ENCODE measurements at places on chromosomes 5 and 9.

- no peak for DNase-seq
These were observed 845.2 kb upstream of the CDH18 start for GRCh38 chr5:20833081-20833627.

DNA sequence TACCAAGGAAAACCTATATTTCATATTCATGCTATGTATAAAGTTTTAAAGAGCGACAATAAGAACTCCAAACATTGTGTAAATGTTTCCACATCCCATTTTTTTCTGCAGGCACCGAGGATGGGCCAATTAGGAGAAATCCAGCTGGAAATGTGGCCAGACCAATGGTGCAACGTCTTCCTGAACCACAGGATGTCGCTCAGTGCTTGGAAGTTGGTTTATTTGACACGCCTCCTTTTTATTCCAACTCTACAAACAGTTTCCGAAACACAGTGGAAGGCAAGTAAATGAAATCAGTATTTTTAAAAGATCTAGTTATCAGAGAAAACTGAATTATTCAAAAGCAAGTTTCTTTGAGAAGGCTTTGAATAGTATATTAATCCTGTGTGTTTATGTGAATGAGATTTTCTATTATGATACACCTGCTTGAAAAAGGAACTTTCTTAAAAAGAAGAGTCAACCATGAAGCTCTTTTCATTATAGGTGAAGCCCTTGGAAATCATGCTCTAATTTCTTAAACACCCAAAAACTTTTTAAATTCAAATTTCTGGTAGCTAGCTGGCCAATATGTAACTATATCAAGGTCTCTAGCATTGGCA is 9.1 kb downstream of the TYRP1 start:
- DNase-seq = no peak

- DNase-seq = no peak
These were observed 44.0 kb upstream of the ZNF608 start for GRCh38 chr5:124790301-124790894.

DNA sequence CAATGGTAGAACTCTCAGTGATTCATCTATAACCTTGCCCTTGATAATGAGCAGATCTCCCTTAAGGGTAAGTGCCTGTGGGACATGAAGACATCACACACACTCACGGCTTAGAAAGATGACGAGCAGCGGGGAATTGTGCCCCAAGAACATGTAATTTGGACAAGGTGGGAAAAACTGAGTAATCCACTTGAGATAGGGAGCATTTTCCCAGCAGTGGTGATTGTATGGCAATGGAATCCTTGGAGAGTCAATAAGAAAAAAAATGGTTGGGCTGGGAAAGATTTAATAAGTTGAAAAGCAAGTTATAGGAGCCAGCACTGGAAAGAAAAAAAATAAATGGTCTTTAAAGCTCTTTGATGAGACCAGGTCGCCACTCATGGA is 193.1 kb downstream of the GLIS3 start:
- no peak for DNase-seq

Measured in stimulated activated CD8-positive, alpha-beta memory T cell treated with anti-CD3 and anti-CD28 coated beads, Interleukin-7, amount 100 ng/mL, for 24 hours (primary cell).